ENCODE measurements at places on chromosomes 16 and 17.

GRCh38 chr16:83137326-83137781, 510.6 kb downstream of the CDH13 start:
- peak; percentile 36 for DNase-seq

- no peak for DNase-seq
These were observed 2.4 kb downstream of the OSGIN1 start for GRCh38 chr16:83955218-83956130.

- no peak for DNase-seq
These were observed 49.3 kb upstream of the CACNG4 start for GRCh38 chr17:66915204-66915611.

DNA sequence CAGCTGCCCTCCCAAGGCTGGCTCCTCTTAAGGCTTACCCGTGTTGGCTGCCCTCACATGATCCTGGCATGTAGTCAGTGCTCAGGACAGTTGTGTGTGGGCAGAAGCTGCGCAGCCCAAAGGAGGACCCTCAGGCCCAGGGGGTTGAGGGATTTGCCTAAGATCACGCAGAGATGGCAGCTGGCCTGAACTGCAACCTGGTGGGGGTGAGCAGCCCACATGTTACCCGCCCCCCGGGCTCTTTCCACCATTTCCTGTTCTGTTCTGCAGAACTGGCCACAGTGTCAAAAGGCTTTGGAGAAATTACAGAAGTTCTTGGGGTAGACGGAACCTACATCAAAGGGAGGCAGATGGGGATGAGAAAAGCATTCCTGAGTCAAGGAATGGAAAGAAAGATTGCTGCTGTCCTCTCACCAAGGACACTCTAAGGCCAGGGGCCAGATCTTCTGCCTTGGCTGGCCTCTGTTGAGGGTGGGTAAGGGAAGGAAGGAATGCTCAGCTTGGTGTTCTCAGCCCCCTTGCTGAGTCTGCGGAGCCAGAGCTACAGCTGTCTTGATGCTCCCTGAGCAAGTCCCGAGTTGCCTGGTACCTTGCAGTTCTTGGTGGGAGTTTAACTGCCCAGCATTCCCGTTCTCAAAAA, 53.0 kb downstream of the EPN2 start:
- no peak for DNase-seq

DNA sequence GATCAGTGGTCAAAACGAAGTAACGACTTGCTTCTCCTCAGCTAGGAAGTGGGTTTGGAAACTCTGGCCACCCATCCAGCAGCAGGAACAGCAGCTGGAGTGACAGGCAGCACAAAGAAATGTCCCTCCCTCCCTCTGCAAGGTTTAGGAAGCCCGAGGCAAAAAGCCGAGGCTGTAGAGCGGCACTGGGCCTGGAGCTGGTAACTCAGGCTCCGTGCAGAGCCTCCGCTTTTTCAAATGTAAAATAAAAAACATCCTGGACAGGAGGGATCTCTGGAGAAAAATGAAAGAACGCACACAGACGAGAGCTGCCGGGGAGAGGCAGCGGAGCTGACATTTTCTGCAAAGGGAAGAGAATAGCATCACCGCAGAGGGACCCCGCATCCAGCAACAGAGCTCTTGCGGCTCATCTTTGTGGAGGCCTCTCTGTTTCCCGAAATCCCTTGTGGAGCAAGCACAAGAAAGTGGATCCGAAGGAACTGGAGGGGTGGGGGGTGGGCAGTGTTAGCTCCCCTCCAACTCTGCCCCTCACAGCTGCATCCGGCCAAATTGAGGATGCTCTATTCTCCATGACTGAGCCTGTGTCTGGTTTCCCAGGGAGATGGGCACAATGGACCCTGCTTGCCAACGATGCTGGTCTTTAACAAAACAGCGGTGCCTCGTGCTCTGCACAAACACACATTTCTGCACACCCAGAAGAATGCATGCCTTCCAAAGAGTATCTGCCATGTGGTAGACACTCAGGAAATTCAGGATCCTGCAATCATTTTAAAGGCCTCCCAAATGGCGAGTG, 335.5 kb upstream of the ZFHX3 start:
- DNase-seq, result no peak

- DNase-seq, result no peak
These were observed 10.4 kb downstream of the CD300LF start for GRCh38 chr17:74702116-74702871.

- DNase-seq, result no peak
These were observed 24.8 kb downstream of the PITPNC1 start for GRCh38 chr17:67401598-67402504.

DNA sequence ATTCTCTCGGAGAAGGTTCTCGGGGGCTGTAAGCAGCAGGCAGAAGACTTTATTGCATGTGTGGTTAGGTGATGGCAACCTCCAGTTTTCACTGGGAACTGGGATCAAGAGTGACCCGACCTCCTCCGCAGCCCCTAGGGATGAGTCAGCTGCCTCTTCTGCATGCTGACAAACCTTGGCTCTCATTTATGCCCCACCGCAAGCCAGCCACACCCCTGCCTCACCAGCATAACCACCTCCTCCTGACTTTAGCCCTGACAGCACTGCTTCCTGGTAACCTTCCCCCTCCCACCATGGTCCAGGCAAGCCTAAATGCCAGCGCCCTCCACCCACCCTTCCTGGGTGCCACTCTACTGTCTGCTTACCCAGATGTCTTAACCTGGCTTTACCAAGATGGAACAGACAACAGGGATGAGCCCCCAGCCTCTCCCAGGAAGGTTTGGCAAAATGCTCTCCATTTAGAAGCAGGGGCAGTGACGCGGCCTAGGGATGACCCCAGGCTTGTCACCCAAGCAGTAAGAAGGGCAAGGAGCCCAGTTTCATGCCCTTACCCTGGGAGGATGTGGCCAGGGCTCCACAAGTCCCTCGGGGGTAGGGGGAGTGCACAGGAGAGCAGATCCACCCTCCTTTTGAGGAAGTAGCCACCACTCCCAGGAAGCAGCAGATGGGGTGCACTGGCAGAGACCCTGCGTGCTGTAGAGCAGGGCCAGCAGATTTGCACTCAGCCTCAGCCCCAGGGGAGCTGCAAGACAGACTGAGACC, 73.5 kb downstream of the GOSR1 start:
- DNase-seq, result peak; percentile 58

DNA sequence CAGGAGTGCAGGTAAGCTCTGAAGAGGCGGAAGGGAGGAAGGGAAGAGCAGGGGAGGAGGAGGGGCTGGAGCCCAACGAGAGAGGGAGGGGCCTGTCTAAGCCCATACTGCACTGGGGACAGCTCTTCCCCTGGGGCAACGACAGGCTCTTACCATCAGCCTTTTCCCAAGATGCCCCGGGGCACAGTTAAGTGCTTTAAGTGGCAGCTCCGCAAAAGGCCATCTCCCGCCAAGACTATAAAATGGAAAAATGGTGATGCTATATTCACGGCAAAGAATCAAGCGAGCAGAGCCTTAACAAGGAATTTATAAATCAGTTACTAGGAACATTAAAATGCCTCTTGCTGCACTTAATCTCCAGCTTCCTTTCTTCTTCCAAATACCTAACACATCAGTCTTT, 110.2 kb upstream of the NLRP1 start:
- DNase-seq, result no peak

DNA sequence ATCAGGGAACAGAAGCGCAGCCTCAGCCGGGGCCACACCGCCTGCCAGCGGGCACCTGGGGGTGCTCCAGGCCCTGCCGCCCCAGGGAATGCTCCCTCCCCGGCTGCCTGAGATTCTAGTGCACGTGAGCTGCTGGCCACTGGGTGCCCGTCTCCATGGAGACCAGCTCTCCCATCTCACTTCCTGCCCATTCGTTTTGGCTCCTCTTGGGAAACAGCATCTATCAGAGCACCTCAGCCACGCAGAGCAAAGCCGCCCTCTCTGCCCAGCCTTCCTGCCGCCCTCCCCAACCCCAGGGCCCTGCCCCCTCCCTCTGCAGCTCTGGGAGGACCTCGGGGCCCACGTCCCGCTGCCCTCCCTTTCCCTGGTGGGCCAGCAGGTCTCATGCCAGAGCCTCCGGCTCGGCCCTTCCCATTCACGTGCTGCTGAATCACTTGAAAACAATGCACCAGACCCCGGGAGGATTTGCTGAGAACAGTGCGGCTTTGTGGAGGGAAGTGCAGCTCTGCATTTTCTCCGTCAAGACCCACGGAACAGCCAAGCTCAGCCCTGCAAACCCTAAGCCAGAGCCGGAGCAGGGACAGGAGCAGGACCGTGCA, 19.4 kb downstream of the CEP295NL start:
- peak; percentile 43 for DNase-seq

DNA sequence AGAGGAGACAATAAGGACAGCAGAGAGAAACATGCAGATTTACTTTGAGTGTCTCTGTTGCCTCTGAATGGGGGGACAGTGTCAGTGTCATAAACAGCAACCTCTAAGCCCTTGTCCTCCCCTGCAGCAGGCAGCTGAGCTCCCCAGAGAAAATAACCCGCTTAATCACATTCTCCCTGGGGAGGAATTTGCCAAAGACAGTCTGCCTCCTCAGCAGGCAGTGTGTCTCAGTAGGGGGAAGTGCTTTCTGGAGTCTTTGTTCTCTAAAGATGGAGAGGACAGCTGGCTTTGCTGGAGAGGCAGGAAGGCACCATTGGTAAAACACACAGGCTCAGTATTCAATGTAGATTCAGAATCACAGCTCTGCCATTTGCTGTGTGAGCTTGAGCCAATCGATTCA, 16.1 kb downstream of the TEKT5 start:
- DNase-seq, result no peak

GRCh38 chr16:12516621-12517309, 286.9 kb downstream of the CPPED1 start:
- DNase-seq, result no peak

DNA sequence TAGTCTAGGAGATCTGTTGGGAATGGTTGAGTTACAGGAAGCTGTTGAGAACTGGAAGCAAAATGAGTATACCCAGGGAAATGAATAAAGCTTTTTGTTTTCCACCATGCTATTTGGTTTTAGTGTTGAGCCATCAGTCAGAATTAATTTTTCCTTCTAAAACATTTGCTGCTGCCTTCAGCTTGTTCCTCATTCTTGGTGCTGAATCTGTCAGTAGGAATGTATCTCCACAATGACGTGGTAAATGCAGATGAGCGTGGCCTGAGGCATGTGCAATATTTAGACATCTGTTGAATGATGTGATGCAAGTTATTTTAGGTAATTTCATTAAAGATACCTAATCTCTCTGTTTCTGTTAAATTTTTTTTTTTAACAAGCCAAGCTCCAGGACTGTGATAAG, 10.9 kb downstream of the HAPSTR1 start:
- peak; percentile 32 for DNase-seq

DNA sequence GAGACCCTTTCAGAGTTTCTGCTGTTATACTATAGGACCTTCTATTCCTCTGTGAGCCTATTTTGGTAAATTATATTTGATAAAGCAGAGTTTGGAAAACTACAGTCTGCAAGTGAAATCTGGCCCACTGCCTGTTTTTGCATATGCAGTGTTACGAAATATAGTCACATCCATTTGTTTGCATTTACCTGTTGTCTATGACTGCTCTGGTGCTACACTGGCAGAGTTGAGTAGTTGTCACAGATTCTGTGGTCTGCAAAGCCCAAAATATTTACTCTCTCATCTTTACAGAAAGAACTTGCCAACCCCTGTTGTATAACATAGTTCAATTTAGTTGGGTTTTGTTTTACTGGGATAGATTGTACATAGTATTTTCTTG, 42.3 kb downstream of the TNRC6A start:
- DNase-seq, result no peak

GRCh38 chr16:86396422-86396821, 113.9 kb upstream of the FOXF1 start:
- DNase-seq, result no peak

DNA sequence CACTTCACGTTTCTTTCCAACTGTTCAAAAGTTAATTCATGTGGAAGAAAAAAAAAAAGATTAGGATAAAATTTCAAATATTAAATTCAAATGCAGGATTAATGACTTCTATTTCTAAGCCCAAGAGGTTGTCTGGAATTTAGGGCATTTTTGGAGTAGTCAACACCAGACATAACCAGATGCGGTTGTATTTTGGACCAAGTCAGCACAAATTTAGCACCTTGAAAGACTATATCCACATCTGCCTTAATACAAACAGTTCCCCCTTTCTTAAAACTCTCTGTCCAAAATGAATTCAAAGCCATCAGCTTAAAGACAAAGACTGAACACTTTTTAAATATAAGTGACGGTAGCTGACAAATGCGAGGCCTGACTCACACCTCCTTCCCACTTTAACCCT, 282.9 kb downstream of the C16orf95 start:
- DNase-seq, result no peak

GRCh38 chr16:80627108-80627507, 86.3 kb downstream of the DYNLRB2 start:
- no peak for DNase-seq

- no peak for DNase-seq
These were observed 226.6 kb downstream of the ZFHX3 start for GRCh38 chr16:72821185-72821950.

DNA sequence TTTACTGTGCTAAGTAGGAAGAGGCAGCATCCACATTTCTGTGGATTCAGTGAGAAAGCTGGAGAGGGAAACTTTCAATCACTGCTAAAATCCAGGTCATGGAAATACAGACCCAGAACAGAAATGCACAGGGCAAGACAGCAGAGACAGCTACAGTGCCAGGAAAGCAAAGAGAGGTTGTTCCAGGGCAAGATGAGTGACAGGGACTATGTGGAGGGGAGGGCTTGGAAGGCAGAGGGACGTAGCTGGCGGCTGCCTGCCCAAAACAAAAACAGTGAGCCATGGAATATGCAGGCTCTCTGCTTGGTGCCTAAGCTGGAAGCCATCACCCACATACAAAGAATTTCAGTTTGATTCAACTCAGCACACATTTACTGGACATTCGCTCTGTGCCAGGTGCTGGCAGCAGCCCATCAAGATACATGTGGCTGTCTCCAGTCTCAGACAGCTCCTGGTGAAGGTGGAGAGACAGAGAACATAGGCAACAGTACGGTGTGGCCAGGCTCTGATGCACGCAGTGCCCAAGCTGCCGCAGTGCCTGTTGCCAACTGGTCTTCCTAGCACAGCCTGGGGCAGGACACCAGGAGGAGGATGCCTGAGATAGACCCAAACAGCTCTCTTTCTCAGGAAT, 88.7 kb downstream of the AIPL1 start:
- DNase-seq, result no peak

DNA sequence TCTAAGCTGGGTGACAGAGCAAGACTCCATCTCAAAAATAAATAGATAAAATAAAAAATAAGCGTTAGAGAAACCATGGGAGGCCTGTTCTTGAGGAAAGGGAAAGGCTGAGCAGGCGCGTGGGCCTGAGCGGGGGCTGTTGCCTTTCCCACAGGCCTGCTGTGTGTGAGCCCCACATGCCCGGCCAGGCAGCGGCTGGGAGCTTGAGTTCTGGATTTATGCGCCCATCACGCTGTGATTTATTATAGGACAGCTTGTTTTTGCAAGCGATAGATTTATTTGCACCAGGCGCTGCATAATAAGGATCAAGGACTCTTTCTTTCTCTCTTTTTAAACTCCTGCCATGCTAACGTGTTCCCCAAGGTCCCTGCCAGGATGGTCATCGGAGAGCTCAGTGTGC, 14.8 kb upstream of the WFDC1 start:
- DNase-seq, result no peak

DNA sequence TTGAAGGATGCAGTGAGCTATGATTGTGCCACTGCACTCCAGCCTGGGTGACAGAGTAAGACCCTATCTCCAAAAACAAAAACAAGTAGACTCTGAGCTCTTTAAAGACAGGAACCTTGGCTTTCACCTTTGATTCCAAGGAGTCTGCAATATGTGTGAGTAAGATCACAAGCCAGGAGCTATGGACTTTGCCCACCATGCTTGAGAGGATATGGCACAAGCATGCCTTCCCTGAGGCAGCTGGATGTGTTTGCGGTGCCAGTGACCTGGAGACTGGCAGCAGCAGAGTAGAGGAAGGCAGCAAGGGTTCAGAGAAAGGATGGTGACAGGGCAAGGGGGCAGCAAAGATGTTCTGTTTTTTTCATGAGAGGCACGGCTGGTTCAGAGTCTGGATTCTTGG, 14.5 kb upstream of the PRKCA start:
- DNase-seq, result no peak

All from CD4-positive, alpha-beta T cell treated with Interleukin-4 for 1 hour (primary cell).